ENCODE measurements at places on chromosomes 3 and 15.

GRCh38 chr3:6806991-6807390, 53.9 kb upstream of the GRM7 start:
- DNase-seq, result no peak

GRCh38 chr3:123406598-123406997, 42.3 kb downstream of the ADCY5 start:
- DNase-seq, result no peak

GRCh38 chr3:47571391-47572175, 7.1 kb downstream of the CSPG5 start:
- no peak for DNase-seq

DNA sequence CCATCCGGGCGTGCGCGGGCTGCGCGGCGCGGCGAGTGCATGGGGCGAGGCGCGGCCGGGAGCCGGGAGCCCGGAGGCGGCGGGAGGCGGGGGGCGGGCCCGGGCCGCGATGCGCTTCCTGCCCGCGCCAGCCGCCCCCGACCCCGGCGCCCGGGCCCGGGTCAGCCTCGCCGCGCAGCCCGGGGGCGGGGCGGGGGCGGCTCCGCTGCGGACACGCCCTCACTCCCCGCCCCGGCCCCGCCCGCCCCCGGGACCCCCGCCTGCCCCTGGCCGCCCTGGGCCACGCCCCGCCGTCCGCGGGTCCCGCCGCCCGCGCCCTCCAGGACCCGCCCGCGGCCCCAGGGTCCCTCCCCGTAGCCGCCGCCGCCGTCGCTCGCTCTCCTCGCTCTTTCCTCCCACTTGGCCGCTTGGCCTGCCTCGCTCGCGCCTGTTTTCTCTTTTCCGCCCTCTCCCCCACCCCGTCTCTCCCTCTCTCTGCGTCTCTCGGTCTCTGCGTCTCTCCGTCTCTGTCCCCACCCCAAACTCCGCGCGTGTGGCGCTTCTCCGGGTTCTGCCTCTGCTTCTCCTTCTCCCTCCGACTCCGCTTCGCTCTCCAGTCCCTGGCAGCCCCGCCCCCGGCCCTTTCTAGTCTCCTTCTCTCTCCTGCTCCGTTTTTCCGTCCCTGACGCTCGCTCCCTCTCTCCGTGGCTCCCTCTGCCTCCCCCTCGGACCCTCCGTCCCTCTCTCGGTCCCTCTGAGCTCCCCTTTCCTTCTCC, at the start of gene PLXND1:
Gene PLXND1 (minus strand): TSS at position 41 of the 755 bp plus-strand sequence. CDS start 37 bp downstream, at position 4.
- DNase-seq, result peak; percentile 85

- DNase-seq, result no peak
Observed at GRCh38 chr15:62888623-62889022, 153.9 kb upstream of the TPM1 start.

DNA sequence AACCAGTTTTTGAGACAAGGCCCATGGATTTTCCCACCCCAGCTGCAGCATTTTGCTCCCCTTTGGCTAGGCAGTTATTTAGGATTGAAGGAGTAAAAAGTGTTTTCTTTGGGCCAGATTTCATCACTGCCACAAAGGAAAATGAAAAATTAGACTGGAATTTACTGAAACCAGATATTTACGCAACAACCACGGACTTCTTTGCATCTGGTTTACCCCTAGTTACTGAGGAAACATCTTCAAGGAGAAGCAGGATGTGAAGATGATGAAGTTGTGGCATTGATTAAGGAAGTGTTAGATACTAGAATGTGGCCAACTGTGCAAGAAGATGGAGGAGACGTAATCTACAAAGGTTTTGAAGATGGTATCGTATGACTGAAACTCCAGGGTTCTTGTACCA, 165.2 kb upstream of the MYRIP start:
- DNase-seq, result no peak

DNA sequence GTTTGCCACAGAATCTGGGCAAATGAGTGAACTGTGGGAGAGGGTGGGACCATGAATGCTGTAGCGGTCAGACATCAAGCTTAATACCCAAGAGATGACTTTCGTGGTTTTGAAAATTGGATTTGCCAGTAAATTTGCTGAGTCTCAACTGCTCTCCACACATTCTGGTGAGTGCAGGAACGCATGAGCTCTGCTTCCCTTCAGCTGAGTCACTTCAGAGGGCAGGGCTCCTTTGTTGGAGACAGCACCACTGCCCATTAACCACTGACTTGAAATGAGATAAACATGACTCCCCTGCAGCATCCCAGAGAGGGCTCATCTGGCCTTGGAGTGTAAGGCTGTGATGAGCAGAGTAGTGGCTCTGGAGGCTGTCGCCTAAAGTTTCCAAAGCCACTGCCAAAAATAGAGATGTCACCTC, 22.6 kb downstream of the RARRES1 start:
- DNase-seq, result no peak

- DNase-seq, result no peak
Observed at GRCh38 chr3:40873476-40873875, 325.8 kb upstream of the CTNNB1 start.

GRCh38 chr15:41263891-41264351, 32.9 kb downstream of the CHP1 start:
- no peak for DNase-seq

DNA sequence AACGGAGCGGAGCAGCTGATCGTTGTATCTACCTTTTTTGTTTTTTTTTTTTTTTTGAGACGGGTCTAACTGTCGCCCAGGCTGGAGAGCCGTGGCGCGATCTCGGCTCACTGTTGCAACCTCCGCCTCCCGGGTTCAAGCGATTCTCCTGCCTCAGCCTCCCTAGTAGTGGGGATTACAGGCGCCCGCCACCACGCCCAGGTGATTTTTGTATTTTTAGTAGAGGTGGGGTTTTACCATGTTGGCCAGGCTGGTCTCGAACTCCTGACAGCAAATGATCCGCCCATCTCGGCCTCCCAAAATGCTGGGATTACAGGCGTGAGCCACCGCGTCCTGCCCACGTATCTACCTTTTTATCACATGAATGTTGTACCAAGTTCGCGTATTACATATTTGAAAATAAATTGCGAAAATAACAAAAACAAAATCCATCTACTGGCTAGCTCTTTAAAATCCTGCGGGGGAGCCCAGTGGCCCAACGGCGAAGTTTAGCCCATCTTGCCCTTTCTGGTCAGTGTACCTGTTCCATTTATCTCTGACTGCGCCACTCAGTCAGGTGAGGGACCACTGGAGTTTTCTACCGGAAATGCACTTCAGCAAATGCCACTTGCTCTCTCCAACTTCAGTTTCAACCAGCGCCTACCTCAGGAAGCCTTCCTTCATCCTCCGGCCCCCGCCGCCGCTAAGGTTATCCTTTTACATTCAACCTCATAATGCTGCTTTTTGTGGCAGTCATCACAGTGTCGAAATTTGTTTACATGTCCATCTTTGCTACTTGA, 1.2 kb upstream of the EIF3J start:
- DNase-seq, result no peak

DNA sequence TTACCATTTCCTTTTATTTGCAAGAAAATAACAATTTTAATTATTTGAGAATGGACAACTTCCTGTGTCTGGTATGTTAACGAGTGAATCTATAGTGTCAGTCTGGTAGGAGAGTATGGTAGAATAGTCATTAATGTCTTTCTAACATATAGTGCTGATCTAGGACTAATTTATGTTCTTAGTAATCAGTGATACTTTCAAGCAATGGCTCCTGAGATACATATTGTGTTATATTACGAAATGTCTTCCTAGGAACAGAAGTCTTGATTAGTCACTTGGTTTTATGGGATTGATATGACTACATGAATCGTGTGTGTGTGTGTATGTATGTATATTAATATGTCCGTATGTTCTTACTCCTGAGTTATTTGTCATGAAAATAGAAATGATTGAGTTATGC, 66.6 kb upstream of the PAQR5 start:
- DNase-seq, result no peak
